ENCODE measurements at places on chromosomes 6 and 20. TPM values are rescaled to one million over a fixed set of nuclear protein-coding genes. Genes with fewer than 3 reads are reported as not detected.

GRCh38 chr20:9742821-9743220 is 96.1 kb downstream of the PAK5 start:
- no peak for DNase-seq

GRCh38 chr6:149454346-149454848 is 30.4 kb downstream of the ZC3H12D start:
- DNase-seq, result peak; percentile 40

- no peak for DNase-seq
These were observed 186.9 kb downstream of the LMBRD1 start for GRCh38 chr6:69609836-69610472.

DNA sequence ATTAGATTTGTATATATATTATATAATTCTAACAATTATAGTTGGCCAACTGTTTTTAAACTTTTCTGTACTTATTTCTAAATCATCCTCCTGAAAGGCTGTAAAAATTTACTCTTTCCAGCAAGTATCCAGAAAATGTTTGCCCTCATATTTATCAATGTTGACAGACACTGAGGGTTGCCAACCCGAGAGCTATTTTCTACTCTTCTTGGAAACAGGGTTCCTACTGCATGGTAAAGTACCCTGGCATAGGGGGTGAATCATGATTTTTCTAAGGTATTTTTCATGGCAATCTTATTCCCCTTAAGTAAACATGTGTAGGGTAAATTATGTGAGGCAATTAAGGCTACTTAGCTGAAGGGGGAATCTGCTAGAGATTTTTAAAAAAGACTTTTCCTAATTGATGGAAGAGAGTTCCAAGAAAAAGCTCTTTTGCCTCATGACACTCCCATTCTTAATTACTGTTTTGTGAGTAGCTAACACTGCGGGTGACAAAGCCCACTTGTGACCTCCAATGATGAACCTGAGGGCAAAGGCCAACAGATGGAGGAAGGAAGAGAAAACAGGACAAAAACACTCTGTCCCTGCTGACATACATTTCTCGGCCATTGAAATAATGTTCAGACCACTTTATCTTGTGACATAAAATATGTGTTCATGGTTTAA is 37.9 kb downstream of the GPX5 start:
- DNase-seq, result no peak

DNA sequence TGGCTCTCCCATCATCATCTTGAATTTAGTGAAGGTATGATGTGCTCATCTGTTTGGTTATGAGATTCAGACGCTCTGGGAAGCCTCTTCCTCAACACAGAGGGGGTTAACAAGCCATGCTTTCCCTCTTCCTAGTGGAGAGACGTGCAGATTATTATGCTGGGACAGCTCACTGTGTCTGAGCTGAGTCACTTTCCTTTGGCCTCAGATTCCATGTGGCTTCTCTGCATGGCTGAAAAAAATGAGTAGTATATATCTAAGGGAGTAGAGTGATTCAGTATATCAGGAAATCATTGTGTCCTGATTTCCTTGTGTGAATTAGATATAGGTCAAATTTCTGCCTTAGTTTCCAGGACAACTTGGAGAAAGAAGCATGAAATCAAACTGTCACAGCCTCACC is 52.6 kb downstream of the FIG4 start:
- no peak for DNase-seq

DNA sequence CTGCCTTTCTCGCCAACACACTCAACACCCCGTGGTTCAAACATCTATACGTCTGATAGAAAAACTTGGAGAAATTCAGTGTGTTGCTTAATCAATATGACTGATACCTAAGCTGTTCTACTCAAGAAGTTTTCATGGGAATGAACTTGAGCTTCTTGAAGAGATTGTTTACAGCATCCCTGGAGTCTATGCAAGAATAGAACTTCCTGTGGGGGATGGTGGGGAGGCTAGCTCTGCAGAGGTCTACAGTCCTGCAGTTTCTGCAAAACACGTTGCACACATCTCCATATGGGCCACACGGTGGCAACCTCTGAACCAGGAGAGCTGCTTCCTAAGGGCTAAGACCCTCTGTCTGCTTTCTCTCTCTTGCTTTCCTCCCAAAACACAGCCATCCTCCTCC is 32.7 kb upstream of the FANCE start:
- no peak for DNase-seq

DNA sequence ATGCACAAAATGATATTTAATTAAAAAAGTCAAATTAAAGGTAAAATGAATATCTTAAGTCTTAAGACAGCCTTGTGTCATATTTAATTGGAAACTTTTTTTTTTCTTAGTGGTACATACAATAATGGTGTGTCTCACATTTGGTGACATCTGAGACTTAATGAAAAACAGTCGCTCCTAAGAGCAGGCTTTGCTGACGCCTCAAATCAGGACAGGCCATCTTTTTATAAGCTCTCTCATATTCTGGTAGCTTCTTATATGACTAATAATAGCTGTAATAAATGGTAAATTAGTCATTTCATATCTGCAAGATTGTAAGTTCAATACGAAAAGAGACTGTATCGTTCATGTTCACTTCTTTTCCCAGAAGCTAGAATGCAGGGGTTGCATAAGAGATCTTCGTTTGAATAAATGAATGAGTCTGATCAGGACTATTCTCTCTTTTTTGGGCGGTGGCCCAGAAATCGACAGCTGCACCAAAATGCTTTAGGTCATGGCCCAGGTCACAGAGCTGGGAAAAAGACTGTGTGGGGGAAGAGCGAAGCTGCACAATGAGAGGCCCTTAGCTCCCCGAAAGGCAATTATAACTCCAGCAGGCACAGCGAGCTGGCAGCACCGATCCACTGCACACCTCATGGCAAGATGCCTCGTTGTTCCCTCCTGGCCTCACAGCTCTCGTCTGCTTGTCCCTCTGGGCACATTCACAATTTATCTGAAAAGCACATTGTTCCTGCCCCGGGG is 69.4 kb downstream of the NRN1 start:
- DNase-seq, result no peak

DNA sequence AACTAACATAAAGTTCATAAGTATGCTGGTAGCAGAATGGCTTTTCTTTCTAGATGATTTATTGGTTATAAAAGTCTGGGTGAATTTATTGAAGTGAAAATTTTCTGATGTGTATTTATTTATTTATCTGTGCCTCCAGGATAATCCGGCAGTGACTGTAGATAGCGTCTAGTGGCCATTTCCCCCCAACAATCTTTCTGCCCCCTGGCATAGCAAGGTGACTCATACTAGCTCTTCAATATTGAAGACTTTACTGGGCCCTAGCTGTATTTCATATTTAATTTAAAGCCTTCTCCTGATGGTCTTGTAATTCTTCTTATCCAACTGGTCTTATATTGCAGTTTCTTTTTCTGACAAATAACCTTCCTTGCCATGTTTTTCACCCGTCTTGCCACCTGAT is 154.1 kb upstream of the SGK1 start:
- DNase-seq, result no peak

GRCh38 chr20:4811257-4811656 is 89.5 kb downstream of the PRND start:
- DNase-seq, result no peak

GRCh38 chr6:146389740-146390139 is 153.9 kb upstream of the RAB32 start:
- no peak for DNase-seq

DNA sequence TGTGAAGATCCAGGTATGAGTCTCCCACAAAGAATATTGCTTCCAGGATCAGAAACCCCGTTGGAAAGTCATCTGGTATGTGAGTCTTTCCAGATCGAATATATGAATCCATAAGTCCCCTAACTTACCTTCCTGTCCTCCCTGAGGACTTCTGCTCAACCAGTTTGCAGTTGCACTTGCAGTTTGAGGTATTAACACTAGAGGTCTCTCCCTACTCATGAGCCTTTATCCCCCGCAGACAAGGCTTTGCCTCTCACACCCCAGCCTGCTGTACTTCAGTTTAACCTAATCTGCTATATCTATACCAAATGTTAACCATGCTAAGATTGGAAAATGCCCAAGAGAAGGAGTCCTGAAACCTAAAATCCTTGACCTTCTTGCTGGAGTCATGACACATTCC is 135.3 kb upstream of the DEFB112 start:
- peak; percentile 19 for DNase-seq

GRCh38 chr6:47424436-47424836 is 53.2 kb upstream of the CD2AP start:
- no peak for DNase-seq

GRCh38 chr20:34024723-34025351 is 31.1 kb downstream of the RALY start:
- DNase-seq, result no peak

DNA sequence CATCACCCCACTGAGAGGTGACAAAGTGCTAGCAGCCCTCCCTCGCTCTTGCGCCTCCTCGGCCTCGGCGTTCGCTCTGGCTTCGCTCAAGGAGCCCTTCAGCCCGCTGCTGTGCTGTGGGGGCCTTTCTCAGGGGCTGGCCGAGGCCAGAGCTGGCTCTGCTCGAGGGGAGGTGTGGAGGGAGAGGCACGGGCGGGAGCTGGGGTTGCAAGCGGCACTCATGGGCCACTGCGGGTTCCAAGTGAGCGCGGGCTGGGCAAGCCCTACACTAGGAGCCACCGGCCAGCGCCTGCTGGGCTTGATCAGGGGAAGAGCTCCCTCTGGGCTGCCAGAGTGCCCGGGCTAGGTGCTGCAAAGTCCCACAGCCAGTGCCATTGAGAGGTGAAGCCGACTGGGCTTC is 964.8 kb upstream of the GJE1 start:
- DNase-seq, result no peak

- no peak for DNase-seq
These were observed 72.9 kb downstream of the TOX2 start for GRCh38 chr20:43987531-43987930.

GRCh38 chr6:114556846-114557488 is 214.1 kb upstream of the HS3ST5 start:
- DNase-seq, result no peak

DNA sequence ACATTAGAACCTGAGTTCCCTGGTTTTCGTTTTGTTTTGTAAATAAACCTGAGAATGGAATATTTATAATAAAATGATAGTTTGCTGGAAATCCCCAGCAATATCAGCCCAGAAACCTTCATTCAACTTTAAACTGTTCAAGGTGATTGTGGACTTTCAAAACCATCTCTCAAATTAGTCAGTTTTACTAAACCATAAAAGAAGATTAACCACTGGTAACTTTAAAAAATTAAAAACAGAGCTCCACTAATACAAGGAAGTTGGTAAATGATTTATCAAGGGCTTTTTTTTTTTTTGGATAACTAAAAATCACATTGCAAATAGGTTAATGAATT is 10.0 kb downstream of the MBOAT1 start:
- DNase-seq, result no peak

GRCh38 chr6:3795836-3796718 is 44.6 kb upstream of the PXDC1 start:
- DNase-seq, result no peak

- no peak for DNase-seq
These were observed 67.1 kb downstream of the ESF1 start for GRCh38 chr20:13717631-13718044.

- DNase-seq, result peak; percentile 8
These were observed 188.0 kb upstream of the TAB2 start for GRCh38 chr6:149129371-149130077.

- no peak for DNase-seq
These were observed 230.8 kb upstream of the FLRT3 start for GRCh38 chr20:14568225-14568624.

GRCh38 chr6:89972025-89972381 is 77.7 kb downstream of the GJA10 start:
- no peak for DNase-seq

GRCh38 chr6:135819665-135820064 is 31.8 kb upstream of the PDE7B start:
- DNase-seq, result no peak

DNA sequence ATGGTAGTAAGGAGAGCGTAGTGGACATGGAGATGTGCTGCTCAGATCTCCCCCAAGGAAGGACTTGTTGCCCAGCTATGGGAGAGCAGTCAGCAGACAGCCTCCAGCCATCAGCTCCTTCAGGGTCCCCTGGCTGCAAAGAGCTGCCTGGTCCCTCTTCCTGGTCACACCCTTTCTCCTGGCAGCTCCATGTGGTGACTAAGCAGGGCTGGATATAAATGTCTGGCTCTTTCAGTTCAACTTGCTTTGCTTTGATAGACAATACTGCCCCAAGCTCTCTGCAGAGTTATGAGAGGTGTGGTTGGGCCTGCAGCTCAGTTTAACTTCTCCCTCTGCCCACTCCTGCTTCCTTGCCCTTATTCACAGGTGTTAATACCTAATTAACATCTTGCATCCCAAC is 64.1 kb upstream of the DDR1 start:
- DNase-seq, result peak; percentile 80

- no peak for DNase-seq
These were observed 7.8 kb downstream of the DYNLT1 start for GRCh38 chr6:158636778-158637177.

Gene FAM83C
- total RNA-seq, result 0.37 TPM

Gene RNF39
- 3.8 TPM for total RNA-seq

Gene KIF13A
- total RNA-seq, result 24.4 TPM

Gene GNAS-AS1
- total RNA-seq, result not detected

Gene PABPC1L
- 53.4 TPM for total RNA-seq

Gene GATA5
- total RNA-seq, result 0.13 TPM

Gene SMOC2
- not detected for total RNA-seq

Gene FUT9
- total RNA-seq, result not detected

Gene PDSS2
- 9.2 TPM for total RNA-seq

Measured in HT-29 (cell line).